ENCODE measurements at places on chromosomes 1 and 21.

DNA sequence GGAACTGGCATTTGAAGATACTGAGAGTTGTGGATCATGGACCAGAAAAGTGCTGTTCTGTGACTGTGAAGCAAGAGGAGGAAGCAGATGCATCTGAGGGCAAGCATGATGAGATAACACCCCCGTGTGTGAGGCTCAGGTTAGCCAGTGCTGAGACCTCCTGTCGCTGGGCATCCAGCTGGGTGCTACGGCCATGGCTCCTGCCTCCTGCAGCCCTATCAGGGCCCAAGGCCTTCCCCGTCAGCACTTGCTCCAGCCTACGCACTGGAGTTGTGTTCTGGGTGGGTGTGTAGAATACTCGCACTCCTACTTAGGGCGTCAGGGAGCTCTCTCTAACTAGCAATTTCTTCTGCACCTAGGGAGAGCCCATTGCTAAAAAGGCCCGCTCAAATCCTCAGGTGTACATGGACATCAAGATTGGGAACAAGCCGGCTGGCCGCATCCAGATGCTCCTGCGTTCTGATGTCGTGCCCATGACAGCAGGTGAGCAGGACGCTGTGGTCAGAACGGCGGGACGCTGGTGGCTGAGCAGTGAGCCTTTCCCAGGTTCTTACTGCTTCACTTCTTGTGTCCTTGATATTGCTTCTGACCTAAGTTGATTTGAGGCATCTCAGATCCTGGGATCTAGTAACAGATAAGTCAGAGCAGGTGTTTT is 6.5 kb downstream of the PPIE start:
- no peak for DNase-seq

- DNase-seq, result peak; percentile 57
Measured at GRCh38 chr1:185338719-185339622, 21.9 kb upstream of the IVNS1ABP start.

DNA sequence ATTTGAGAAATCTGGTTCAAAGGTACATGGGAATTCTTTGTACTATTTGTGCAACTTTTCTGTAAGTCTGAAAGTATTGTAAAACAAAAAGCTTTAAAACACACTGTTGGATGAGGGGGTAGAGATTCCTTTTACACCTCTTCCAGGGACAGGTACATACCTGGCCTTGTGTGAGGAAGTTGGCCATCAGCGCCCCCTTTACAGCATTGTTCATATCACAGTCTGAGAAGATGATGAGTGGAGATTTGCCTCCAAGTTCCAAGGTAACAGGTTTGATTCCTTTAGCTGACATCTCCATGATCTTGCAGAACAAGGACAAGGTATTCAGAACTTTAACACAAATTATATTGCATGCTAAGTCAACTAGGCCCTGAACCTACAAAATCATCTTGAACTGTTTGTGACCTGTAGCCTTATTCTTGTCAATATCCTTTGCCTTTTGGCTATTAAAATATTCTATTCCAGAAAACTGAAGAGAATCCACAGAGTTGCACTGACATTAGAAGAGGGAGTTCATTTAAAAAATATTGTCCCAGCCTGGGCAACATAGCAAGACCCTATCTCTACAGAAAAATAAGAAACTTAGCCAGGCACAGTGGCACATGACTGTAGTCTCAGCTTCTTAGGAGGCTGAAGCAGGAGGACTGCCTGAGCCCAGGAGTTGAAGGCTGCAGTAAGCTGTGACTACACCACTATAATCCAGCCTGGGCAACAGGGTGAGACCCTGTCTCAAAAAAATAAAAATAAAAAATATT is 18.9 kb downstream of the ALDH9A1 start:
- DNase-seq, result no peak

GRCh38 chr1:38834937-38835827 is 24.4 kb downstream of the RRAGC start:
- peak; percentile 64 for DNase-seq

DNA sequence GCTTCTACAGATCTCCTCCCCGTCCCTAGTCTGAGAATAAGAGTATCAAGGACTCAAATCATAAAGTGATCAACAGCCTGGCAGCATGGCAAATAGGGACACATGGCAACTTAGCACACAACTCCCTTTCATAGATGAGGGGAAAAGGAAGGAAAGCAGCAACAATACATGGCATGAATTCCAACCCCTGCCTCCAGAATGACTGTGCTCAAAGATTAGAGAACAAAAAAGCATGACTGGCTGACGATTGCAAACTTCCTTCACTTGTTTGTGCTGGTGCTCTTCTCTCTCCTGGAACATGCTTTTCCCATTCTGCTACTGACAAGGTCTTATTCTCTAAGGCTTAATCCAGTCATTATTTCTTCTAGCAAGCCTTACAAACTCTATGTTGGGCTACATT is 11.5 kb downstream of the KTI12 start:
- DNase-seq, result no peak

- no peak for DNase-seq
Measured at GRCh38 chr21:36915014-36915695, 51.3 kb downstream of the HLCS start.

DNA sequence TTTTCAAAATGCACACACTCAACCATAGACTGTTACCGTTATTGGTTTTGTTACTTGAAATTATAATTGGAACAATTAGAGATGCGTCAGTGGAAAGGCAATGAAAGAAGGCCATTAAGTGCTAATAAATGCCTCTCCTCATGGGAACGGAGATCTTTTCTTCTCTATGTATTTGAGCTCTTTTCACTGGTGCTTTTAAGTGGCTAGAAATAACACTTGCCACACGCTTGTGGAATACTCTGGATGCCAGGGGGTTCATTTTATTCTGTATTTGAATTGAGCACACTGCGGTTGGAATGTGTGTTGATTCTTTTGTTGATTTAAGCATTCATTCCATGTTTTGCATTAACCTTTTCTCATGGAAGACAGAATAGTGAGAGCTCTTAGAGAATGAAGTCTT is 68.4 kb downstream of the DNM3 start:
- no peak for DNase-seq

DNA sequence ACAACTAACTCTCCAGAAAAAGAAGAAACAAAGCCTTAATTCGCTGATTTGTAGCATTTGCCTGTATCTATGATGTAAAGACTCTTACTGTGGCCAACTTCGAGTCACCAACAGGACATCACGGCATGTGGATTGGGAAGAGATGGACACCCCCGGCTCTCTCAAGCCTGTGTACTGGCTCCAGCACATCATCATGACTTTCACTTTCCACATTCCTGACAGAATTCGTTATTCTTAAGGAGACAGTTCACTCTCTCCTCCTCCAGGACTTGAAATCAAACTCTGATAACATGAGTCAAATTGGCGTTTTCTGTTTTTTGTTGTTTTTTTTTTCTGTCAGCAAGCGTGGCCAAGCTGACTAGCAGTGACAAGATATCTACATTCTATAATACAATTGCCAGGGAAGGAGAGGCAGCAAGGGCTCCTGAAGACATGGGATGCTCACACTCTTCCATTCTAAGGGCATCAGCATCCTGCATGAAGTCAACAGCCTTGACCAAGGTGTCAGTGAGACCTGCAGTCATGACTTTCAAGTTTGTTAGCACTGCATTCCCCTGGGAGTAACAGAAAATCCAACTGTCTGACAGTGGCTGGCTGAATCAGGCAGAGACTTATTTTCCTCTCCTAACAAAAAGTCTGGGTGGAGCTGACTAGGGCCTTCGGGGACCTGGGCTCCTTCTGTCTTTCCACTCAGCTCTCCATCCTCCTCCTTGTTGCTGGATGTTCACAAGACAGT is 13.3 kb upstream of the TRAF3IP3 start:
- DNase-seq, result no peak

GRCh38 chr1:48230236-48230635 is 7.7 kb downstream of the SLC5A9 start:
- DNase-seq, result no peak

DNA sequence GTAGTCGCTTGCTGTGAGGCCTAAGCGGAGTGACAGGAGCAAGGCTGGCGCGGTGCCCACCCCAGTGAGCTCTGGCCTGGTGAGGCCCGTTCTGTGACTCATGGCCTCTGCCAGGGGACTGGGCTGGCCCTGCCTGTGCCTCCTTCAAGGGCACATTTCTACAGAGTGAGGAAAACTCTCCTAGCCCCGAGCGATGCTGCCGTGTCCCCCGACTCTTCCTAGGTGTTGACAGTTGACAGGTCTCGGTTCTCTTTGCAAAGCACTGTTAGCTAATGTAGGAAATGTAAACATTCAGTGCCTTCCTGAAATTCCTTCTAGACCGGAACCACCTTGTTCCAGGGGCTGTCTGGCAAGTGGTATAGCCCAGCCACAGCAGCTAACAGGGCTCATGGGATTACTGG is 43.9 kb downstream of the ABCG1 start:
- DNase-seq, result no peak

GRCh38 chr1:205422993-205423642 is 1.3 kb upstream of the LEMD1 start:
- no peak for DNase-seq

DNA sequence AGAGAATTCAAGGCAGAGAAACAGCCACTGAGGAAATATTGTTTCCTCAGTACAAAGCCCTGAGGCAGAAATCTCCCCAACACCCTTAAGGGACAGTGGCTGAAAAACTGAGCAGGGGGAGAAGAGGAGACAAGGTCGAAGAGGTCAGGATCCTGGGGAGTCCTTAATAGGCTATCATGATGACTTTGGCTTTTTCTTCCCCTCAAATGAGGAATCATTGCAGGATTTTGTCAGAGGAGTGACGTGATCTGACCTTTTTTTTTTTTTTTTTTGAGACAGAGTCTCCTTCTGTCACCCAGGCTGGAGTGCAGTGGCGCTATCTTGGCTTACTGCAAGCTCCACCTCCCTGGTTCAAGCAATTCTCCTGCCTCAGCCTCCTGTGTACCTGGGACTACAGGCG is 10.2 kb downstream of the MAP7D1 start:
- no peak for DNase-seq

DNA sequence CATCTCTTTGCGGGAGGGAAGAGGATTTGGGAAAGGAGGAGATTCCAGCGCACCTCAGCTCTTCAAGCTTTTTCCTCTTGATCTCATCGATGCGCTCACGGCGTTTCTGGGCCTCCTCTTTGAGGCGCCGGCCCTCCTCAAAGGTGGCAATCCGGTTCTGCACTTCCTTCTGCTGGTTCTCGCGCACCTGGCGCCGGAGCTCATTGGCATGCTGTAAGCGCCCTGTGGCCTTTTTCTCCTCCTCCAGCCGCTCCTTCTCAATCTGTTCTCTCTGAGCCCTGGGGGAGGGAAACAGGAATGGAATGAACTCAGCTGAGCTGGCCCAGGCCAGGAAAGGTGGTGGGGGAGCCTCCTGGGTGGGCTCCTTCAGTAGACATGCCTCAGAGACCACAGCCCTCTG is 10.4 kb upstream of the VSIG8 start:
- DNase-seq, result no peak

- no peak for DNase-seq
Measured at GRCh38 chr1:247335882-247336281, 4.2 kb upstream of the ZNF496 start.

DNA sequence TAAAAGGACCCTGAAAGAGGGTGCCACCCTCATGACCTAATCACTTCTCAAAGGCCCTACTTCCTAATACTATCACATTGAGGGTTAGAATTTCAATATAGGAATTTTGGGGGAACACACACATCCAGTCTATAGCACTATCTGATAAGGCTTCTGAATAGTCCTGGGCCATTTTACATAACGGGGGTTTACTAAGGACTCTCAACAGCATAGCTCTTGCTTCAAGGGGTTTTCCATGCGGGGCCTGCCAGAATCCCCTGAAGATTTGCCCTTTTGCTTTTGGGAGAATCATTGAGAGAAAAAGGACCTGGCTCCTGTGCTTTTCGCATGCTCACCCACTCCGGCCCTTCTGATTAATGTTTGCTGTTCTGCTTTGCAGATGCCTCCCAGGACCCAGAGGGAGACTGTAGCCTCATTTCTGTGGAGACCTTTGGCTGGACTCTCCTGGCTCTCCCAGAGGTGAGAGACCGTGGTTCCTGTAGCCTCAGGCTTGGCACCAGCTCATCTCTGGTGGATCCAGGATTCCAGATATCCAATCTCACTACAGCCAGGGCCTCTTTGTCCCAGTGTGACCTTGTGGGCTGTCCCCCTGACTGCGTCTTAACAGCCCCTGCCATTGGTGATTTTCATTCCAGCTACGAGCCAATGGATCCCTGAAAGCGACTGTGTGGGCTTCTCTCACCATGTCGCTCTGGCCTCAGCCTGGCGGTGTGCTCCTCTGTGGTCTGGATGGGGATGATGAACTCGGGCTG is 72.6 kb downstream of the DDR2 start:
- DNase-seq, result no peak

DNA sequence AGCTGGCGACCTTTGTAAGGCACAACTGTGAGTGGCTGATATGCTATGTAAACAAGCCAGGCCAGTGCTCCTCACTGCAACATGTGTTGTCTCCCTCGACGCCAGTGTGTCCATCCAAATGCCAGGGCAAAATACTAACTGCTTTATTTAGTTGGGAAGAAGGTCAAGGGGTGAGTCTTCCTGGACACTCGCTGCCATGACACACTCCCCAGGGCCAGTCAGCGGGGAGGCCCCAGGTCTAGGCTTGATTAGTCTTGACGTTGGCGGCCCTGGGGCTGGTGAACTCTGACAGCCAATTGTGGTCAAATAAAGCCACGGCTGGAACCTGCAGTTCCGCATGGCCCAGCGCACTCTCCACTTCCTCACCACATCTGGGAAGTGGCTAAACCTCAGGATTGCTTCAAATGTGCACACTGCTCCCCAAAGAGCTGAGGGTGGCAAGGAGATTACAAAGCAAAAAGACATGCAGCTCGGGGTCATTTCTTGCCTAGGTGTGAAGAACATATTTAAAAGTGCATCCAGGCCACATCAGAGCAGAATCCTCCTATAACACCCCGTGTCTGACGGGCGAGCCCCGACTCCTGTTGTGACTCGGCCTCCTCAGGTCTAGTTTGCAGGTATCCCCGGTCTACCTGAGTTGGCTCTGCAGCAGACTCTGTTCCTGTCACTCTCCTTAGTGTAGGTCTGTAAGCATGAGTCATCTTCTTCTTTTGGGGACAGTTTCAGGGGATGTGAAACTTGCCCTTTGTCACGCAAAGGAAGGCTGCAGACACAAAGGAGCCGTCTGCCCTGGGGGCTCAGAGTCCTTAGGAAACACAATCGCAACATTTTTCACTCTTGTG is 183.5 kb downstream of the RUNX1 start:
- peak; percentile 56 for DNase-seq

- no peak for DNase-seq
Measured at GRCh38 chr21:39064325-39065012, 118.8 kb downstream of the PSMG1 start.

DNA sequence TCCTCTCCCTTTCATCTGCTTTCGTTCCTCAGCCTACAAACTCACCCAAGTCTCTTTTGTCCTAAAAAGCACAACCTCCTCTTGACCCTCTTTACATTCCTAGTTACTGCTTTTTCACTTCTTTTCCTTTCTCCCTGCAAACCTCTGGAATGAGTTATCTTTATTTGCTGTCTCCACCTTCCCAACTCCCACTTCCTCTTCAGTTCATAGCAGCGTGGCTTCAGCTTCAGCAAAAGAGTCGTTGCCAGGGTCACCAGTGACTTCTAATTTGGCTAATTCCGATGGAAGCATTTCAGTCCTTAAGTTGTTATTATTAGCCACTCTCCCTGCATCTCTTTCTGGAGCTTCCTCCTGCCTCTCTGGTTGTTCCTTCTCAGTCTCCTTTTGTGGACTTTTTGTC is 6.2 kb upstream of the TMEM54 start:
- DNase-seq, result no peak

GRCh38 chr1:207444514-207445217 is 9.5 kb upstream of the CR2 start:
- no peak for DNase-seq
